ENCODE measurements at places on chromosomes 6 and 20. TPM values are rescaled to one million over a fixed set of nuclear protein-coding genes. Genes with fewer than 3 reads are reported as not detected.

DNA sequence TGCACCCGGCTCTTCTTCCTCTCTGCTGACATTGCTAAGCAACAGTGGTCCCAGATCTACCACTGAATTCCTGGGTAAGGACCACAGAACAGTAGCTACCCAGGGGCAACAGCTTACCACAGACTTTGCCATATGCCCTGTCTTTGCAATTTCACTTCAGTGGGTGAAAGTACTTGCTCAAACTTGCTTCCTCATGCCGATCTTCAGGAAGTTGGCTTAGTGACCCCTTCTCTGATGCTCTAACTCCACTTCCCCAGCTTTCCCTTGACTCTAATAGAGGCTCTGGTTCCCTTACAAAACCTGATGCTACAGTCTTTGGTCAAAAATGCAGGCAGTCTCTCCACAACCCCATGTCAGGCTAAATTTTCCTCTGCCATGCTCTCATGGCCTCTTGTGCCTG lies 3.3 kb upstream of the TAAR5 start:
- DNase-seq = no peak

The KCNK15 gene
- 0.92 TPM for total RNA-seq

GRCh38 chr6:39209360-39209811 lies 19.9 kb downstream of the KCNK5 start:
- DNase-seq = peak; percentile 52

DNA sequence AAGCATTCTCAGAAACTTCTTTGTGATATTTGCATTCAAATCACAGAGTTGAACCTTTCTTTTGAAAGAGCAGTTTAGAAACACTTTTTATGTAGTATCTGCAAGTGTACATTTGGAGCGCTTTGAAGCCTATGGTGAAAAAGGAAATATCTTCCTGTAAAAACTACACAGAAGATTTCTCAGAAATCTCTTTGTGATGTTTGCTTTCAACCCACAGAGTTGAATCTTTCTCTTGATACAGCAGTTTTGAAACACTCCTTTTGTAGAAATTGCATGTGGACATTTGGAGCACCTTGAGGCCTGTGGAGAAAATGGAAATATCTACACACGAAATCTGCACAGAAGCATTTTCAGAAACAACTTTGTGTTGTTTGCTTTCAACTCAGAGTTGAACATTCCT lies 612.3 kb upstream of the ZNF337 start:
- DNase-seq = no peak

- DNase-seq = no peak
Measured at GRCh38 chr20:58645412-58645968, 5.6 kb upstream of the STX16 start.
